ENCODE measurements at places on chromosomes 12 and 14.

DNA sequence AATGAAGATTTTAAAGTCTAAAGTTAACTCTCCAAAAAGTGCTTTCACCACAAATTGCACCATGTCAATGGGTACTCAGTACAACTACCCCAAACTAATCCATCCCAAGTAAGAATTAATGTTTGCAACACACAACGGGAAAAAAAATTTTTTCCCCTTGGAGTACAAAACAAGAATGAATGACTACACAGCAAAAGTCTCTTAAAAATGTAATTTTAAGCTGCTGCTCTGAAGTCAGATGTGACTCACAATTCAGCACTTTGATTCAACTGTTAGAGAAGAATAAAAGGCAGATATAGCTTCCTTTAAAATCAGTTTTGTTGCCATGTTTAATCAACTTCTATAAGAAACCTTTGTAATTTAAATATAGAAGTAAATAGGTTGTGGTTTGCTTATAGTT is 42.5 kb upstream of the VPS33A start:
- DNase-seq, result peak; percentile 52

DNA sequence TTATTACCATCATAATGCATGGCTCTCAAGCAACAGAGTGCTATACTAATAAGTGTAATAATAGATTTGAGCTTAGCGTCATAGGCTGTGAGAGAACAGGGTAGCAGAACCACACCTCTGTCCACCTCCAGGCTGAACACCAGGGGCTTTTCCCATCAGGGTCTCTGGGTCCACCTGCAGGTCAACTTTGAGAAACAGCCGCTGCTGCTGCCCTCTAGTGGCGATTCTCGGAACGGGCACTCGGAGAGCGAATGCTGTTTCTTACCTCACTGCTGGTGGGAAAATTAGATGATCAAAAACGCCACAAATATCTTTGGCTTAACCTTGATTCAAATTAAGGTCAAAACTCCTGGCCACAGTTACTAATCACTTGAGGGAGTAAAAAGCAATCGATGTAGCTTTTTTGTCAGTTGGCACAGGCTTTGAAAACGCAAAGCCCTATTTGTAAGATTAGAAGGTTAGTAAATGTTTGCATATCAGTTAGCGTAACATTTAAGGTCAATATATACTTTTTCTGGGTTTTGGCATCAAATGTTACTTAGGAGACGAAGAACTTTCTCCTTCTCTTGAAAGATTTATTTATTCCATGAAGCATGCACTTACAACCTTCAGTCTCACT is 127.9 kb upstream of the TMEM132D start:
- DNase-seq, result peak; percentile 21

DNA sequence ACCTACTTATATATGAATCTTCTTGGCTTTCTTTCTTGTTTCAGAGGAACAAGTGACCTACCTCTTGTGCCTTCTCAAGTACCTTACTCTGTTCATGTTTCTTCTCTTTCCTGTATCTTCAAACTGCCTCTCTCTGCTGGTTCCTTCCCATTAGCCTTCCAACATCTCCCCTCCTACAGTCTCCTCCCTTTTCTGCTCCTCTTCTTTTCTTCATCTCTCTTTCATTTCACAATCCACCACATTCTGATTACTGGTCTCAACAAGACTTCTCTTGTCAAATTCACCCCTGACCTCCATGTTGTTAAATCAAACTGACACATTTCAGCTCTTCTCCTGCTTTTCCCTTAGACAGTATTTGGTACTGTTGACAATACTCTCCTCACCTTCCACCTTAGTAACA is 95.6 kb downstream of the BRMS1L start:
- DNase-seq, result no peak

DNA sequence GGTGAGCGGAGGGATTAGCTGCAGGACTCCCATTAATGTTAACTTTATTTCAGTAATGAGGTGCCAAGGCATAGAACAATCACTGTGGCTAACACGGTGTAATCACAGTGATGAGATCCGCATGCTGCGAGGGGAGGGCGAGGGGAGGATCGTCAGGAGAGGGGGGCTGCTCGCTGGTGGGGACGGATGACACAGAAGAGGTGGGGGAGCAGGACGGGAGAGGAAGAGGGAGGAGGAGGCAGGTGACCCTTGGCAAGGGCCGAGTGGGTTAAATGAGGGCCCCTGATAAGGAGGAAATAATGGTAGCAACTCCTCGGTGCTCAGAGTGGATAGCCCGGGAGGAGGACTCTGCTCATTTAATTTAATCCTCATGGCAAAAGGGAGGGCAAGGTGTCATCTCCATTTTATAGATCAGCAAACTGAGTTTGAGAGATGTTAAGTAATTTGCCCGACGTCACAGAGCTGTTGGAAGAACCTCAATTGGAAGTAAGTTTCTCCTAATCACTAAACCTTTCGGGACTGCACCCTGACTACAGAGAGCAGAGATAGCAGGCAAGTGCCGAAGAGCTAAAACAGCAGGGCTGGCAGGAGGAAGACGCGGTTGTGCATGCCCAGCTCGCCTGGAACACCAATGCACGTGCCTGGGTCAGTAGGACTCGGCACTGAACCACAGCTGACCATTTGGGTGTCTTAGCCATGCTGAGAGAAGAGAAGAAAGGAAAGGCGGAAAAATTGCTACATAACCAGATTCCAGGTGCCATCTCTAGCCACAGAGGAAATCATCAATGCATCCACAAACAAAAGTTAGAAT is 43.0 kb downstream of the SPRING1 start:
- DNase-seq, result no peak

GRCh38 chr14:74242780-74243042 is 3.5 kb downstream of the VSX2 start:
- DNase-seq, result no peak

Measured in cardiac fibroblast (primary cell).